Mucosa of gallbladder (tissue), 1 donor: ENCODE measurements at places on chromosomes 3 and 15. TPM values are rescaled to one million over a fixed set of nuclear protein-coding genes. Genes with fewer than 3 reads are reported as not detected.

ERC2 gene
- 4.2 TPM for total RNA-seq

FAM107A gene
- 6.4 TPM for total RNA-seq

ENTPD3 gene
- 0.86 TPM for total RNA-seq

GRCh38 chr15:75733761-75734651 is 21.4 kb upstream of the CSPG4 start:
- DNase-seq: no peak

DNA sequence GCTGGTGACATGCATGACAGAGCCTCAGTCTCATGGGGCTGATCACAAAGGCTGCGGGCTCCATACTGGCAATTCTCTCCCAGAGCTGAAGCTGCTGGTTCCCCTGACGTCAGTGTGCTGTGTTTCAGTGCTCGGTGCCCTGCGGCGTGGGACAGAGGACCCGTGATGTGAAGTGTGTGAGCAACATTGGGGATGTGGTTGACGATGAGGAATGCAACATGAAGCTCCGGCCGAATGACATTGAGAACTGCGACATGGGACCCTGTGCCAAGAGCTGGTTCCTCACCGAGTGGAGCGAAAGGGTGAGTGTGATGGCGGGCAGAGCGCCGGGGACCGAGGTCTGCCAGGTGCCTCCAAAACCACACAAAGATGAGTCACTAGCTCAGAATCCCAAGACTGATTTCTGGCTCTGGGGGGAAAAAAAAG is 62.0 kb upstream of the NR2E3 start:
- DNase-seq: no peak

DNA sequence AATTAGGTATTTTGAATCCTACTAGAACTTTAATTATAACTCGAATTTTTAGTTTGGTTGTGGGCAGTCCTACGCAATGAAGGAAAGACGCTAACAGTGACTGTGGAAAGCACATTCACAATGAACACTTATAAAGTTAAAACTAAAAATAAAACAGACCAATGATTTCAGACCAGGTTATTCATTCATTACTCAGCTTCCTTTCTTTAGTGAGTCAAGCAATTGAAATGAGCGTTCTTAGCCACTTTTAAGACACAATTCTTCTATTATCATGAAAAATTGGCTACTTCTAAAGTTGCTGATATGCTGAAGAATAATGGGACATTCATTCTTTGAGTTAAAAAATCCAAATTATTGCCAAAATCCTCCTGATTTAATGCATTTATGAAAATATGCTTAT is 66.0 kb upstream of the CMSS1 start:
- DNase-seq: no peak

- no peak for DNase-seq
Measured at GRCh38 chr15:51163843-51164242, 69.1 kb upstream of the TNFAIP8L3 start.

GRCh38 chr3:146164971-146165769 is 4.2 kb upstream of the PLOD2 start:
- DNase-seq: no peak
